K562 (cell line): ENCODE measurements at places on chromosomes 7 and 10. TPM values are rescaled to one million over a fixed set of nuclear protein-coding genes. Genes with fewer than 3 reads are reported as not detected.

DNA sequence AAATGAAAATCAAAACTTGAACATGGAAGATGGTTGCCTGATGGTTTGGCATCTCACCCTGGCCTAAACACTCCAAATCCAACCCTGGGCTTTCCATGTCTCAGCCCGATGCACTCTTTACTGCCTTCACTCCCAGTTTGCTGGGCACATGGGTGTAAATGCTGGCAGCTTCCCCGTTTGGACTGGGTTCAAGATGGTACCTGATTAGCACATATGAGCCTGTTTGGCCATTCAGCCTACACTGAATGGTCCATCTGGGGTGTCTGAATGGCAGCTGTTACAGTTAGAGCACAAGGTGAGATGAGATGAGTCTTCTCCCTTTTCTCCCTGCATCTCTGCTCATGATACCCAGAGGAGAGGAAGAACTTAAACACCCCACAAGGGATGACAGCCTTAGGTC, 37.1 kb downstream of the ATXN7L1 start:
- no peak for DNase-seq

DNA sequence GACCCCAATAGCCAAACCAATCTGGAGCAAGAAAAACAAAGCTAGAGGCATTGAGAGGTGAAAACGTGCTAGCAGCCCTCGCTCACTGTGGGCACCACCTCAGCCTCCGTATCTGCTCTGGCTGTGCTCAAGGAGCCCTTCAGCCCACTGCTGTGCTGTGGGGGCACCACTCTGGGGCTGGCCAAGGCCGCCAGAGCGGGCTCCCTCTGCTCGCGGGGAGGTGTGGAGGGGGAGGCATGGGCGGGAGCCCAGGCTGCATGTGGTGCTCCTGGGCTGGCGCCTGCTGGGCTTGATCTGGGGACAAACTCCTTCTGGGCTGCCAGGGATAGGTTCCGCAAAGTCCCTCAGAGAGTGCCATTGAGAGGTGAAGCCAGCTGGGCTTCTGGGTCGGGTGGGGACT, 1002.0 kb downstream of the GATA3 start:
- DNase-seq, result no peak

- no peak for DNase-seq
Observed at GRCh38 chr10:72098301-72098835, 10.0 kb upstream of the SPOCK2 start.

DNA sequence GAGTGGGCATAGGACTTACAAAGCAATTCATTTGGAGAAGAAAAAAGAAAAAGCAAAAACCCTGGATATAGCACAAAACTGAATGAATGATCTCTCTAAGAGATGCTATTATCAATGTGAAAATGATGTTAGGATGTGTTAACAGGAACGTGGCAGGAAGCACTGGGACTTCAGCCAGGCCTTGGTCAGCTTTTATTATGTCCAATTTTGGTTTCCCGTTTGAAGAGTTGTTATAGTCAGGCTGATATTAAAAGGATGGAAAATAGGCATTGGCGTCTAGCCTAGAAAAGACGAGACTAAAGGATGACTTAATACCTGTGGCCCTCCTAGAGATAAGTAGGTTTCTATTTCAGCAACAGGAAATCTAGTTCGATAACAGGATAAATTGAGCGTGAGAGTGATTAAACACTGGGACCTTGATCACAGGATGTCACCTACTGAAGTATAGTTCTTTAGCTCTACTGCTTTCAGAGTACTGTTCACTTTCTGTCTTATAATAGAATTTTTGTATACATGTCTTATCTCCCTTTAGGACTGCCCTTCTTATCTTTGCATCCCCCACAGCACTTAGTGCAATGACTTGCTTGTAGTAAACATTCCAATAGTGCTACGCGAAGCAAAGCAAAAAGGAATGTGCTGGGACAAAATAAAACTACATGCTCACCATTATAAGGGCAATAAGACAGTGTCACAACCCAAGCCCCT, 99.8 kb upstream of the AGBL3 start:
- DNase-seq, result no peak

DNA sequence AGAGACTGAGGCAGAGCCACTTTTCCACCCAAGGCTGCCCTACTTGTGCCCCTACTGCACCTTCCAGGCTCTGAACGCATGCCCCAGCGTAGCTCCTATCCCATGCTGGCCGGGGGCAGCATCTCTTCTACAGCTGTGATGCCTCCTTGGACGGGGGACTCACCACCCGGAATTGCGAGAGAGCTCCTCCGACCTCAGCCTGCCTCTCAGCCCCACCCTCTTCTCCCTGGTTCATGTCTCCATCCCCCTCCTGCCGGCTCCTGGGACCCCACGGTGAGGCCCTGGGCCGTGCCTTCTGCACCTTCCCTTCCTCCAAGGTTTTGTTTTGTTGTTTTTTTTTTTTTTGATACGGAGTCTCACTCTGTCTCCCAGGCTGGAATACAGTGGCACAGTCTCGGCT, 112.4 kb downstream of the MICALL2 start:
- DNase-seq, result no peak

GRCh38 chr7:2437136-2437535, 33.7 kb downstream of the CHST12 start:
- DNase-seq, result no peak

The TMEM72 gene
- total RNA-seq, result not detected in 2 replicates

The SPDYE9 gene
- not detected in 2 replicates for total RNA-seq

The TMEM140 gene
- total RNA-seq, result 0.29 and 0.33 TPM in 2 replicates
